ENCODE measurements at places on chromosomes 5 and 9.

DNA sequence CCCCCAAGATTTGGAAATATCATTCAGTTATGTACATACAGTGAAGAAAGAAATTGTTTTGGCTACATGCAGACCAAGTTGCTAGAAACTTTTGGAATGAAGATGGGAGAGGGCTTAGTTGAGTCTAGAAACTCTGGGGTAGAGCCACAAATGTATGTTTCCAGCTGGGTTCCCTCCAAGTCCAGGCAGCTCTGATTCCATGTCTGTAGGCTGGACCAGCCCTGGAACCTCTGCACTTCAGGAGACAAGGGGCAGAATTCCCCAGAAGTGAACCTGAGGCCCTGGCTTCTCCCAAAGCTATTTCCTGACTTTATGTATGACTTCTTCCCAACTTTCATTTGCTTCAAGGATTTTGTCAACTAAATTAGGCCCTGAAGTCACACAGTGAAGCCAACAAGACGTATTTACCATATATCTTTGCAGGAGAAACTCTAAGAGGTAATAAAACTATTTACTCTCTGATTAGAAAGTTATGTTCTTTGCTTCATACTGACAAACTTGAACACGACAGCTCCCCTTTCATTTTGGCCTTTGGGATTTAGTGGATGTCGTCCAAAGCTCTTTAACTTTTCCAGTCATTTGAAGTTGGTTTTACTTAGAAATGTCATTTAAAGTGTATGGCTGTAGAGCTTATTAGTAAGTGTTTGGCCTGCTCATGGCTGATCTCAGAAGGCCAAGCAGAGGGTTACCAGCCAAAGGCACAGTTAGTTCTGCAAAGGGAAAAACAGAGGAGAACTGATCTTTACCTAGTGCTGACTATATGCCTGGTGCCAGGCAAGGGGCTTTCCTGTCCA lies 152.0 kb upstream of the SLC28A3 start:
- DNase-seq: no peak

DNA sequence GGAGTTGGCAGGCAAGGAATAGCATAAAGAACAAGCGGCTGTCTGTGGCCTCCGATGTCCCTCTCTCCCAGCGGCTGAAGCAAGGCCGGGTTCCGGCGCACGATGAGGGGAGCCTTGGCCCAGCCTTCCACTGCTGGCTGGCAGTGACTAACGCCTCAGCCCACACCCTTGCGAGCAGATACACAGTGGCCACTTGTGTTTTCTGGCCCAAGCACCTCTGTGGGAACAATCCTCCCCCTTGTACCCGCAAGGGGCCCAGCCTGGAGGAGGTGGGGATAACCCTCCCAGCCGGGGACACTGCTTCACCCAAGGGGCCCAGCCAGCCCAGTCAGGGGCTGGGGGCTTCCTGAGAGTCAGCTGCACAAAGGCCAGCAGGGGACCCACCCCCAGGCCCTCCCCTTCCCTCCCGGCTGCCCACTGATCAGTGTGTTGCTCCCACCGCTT lies 23.2 kb downstream of the STK10 start:
- DNase-seq: no peak

DNA sequence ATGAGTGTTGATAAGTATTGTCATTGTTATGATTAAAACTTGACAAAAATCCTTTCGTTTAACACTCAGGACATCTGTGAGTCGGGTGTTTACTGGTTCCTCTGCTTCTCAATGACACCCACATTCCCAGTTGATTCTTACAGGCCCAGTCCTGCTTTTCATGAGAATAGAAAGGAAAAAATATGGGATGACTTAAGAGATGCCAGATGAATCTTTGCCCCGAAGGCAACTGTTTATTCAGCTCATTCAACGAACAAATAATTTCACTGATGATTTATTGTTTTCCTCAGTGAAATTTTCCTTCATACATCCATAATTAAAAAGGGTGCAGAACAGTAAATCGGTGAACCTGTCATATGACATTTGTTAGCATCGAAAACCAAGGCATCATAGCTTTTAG lies 452.4 kb upstream of the WWC1 start:
- no peak for DNase-seq

- DNase-seq: no peak
These were observed 55.0 kb upstream of the CDH12 start for GRCh38 chr5:22908129-22908528.

DNA sequence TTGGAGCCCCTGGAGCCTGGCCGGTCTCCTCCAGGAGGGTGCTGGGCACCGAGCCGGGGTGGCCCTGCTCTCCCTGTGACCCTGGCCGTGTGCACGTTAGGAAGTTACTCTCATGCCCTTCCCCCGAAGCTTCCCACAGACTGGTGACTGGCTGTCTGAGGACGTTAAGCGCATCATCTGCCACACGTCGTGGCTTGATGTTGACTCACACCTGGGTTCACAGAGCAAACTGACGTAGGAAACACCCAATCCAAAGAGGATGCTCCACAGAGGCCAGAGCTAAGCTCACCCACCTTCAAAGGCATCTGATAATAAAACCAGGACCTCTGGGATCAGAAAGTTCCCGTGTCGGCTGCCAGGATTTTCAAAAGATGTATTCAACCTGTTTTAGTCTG lies 152.9 kb upstream of the PHYKPL start:
- DNase-seq: no peak

DNA sequence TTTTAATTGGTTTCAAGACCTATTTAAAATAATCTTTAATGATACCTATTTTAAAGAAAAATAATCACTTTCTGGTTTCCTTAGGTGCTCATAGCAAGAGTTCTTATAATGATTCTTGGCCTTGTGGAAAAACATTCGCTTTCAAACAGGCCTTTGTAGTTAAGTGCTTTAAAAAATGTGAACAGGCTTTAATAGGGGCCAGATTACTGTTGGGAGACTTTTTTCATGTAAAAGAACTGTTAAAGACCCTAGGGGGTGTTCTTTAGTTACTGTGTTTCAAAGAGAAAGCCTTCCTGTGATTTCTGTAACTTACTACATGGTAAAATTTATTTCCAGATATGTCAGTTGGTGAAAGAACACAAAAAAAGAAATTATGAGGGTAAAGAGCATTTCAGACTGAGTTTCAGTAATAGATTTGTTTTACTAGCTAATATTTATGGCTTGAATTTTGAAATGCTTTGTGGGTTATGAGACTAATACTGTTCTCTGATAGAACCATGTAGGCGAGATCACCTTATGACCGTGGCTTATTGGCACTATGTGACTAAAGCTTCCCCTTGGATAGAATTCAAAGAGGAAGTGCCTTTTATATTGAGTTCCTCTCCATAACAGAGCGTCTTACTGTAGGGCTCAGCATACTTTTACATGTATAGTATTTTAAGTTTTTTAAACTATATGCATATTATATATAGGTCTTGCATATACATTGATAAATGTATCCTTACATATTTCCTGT lies 70.7 kb downstream of the CSNK1G3 start:
- DNase-seq: no peak
